ENCODE measurements at places on chromosomes 12 and 14. TPM values are rescaled to one million over a fixed set of nuclear protein-coding genes. Genes with fewer than 3 reads are reported as not detected.

The OTX2 gene
- not detected for total RNA-seq

The AQP2 gene
- total RNA-seq = not detected

The BDKRB2 gene
- not detected for total RNA-seq

The STYK1 gene
- 0.46 TPM for total RNA-seq

The SEC23A gene
- 36.3 TPM for total RNA-seq

The SLC25A47 gene
- not detected for total RNA-seq

The TAC3 gene
- 0.32 TPM for total RNA-seq

The MSI1 gene
- total RNA-seq = 1.7 TPM

The TPH2 gene
- total RNA-seq = not detected

The PPFIA2 gene
- total RNA-seq = 0.42 TPM

The TAS2R19 gene
- 0.50 TPM for total RNA-seq

The TMEM253 gene
- total RNA-seq = not detected

The TUNAR gene
- not detected for total RNA-seq

The PTCSC3 gene
- not detected for total RNA-seq
